ENCODE measurements at places on chromosomes 13 and 19. TPM values are rescaled to one million over a fixed set of nuclear protein-coding genes. Genes with fewer than 3 reads are reported as not detected.
A peak's percentile ranks its signal among the peaks of the same experiment; 100 is the strongest.

DNA sequence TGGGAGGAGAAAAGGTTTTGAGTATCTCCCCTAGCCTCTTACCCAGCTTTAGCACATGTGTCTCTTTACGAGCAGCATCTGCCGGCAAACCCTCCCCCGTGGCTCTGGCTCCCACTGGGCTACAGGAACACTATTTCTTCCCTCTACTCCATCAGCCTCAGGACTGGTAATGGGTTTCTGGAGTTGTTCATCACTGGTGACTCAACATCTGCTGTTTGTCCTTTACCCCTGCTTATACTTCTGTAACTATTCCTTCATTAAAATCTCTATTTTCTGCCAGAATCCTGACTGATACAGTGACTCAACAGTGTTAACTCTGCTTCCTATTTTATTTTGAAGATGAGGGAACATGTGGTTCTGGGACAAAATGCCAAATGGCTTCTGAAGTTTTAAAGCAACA is 437.3 kb upstream of the HTR2A start:
- no peak overlapping the region for H3K4me3 ChIP-seq
- no peak overlapping the region for H3K27ac ChIP-seq
- DNase-seq: no peak

DNA sequence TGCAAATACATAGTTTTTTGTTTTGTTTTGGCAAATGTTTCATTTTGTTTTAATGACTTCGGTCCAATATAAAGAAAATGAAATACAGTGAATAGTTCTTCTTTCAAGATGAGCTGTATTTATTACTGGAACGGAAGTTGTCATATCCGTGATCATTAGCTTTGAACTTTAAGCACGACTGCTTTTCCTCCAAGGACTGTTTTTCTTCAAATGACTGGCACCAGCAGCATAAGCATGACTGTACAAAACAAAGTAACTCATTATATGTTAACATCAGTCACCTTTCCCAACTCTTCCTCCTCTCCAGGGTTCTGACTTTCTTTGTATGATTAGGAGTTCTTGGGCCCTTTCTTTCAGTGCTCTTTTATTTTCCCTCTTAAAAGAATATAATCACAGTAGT is 20.5 kb downstream of the EDNRB start:
- H3K27ac ChIP-seq: no peak overlapping the region
- DNase-seq: no peak
- no peak overlapping the region for H3K4me3 ChIP-seq
- no peaks in the 10 kb centered on the region for H3K27me3 ChIP-seq

NR1H2 gene
- polyA plus RNA-seq: 34.2 TPM

- H3K4me3 ChIP-seq: no peak overlapping the region
- H3K36me3 ChIP-seq: peaks cover 52% of the 10 kb centered on the region
- H3K4me1 ChIP-seq: peaks cover 8% of the 10 kb centered on the region
- H3K27me3 ChIP-seq: no peaks in the 10 kb centered on the region
- no peak for DNase-seq
- no peak overlapping the region for H3K27ac ChIP-seq
Measured at GRCh38 chr19:11131471-11131870, 24.1 kb downstream of the SPC24 start.

IL12RB1 gene
- polyA plus RNA-seq: 1.2 TPM

- peaks cover 4% of the 10 kb centered on the region for H3K4me1 ChIP-seq
- H3K4me3 ChIP-seq: peak overlapping the region; percentile 58
- H3K27me3 ChIP-seq: peaks cover 24% of the 10 kb centered on the region
- no peaks in the 10 kb centered on the region for H3K36me3 ChIP-seq
- peak; percentile 75 for DNase-seq
Measured at GRCh38 chr13:23980160-23980551, 82.9 kb upstream of the C1QTNF9B start.

DNA sequence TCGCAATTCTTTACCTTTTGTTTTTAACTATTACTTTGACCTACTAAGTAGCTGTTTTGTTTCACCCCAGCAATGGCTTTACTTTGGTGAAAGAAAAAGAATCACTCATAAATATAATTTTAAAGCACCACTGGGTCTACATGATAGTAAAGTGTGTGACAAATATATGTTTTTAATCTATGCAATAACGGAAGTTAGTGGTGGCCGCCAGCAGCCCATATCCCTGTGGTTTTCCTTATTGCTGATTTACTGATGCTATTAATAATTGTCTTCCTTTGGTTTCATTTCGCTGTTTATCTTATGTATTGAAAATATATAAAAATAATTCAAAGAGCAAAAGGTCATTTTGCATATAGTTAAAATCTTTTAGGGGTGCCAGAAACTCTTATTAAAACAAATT is 491.3 kb downstream of the DIAPH3 start:
- H3K4me3 ChIP-seq: no peak overlapping the region
- H3K36me3 ChIP-seq: no peaks in the 10 kb centered on the region
- DNase-seq: no peak
- no peaks in the 10 kb centered on the region for H3K4me1 ChIP-seq
- no peaks in the 10 kb centered on the region for H3K27me3 ChIP-seq

DNA sequence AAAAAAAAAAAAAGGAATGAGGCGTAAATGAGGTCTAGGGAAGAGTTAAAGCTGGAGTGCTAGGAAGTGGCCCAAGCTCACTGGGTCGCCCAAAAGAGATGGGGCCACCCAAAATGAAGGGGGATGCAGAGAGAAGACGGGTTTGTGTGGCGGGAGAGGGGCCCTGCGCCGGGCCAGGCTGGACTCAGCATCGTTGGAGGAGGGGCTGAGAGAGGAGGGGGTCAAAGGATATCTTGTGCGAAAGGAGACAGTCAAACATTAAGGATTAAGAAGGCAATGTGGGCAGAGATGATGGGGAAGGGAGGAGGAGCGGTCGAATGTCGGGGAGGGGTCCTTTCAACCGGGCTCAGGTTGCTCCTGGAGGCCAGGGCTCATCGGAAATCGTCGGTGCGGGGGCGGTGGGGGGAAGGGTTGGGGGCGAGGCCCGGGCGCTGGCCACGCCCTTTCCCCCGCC is 825 bp upstream of the CARM1 start:
- DNase-seq: peak; percentile 46
- H3K27me3 ChIP-seq: no peaks in the 10 kb centered on the region
- no peaks in the 10 kb centered on the region for H3K36me3 ChIP-seq
- H3K4me3 ChIP-seq: peak overlapping the region; percentile 48

FXYD7 gene
- 7.6 TPM for polyA plus RNA-seq

DNA sequence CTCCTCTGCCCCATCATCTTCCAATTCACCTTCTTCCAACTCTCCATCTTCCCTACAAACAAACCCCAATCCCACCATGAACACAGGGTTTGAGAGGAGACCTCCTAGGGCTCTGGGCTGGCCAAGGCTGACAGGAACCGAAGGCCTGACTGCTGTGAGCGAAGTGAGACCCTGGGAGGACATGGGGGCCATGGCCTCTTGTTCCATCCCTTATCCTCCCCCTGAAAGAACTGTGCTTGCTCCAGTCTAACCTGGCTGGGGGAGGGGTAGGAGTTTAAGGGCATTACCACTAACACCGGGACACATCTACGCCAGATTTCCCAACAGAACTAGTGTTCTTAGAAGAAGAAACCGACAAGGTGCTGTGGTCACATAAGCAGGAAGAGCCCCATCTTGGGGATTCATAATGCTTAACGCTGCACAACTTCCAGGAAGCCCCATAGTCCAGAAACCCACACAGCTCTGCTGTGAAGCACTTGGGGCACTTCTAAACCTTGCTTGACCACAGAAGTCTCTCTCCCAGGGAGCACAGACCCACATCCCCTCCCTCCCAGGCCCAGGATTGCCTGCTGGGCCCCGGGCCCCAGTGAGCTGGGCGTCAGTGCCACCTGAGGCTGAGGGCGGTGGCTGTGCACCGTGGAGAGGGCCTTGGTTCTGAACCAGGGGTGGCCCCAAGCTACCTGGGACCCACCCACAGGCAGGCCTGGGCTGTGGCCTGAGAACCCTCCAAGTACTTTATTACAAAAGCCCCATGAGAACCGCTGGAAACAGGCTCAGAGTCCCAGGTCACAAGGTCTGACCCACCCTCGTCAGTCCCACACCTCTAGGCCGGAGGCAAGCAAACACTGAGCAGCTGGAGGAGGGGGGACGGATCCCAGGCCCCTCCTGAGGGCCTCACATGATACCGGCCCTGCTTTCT is 18.8 kb downstream of the ZC3H4 start:
- peak overlapping the region; percentile 97 for H3K27ac ChIP-seq
- DNase-seq: peak; percentile 97
- peaks cover 38% of the 10 kb centered on the region for H3K36me3 ChIP-seq
- H3K4me1 ChIP-seq: peaks cover 70% of the 10 kb centered on the region

- DNase-seq: no peak
- no peak overlapping the region for H3K4me3 ChIP-seq
- H3K27me3 ChIP-seq: no peaks in the 10 kb centered on the region
- H3K27ac ChIP-seq: no peak overlapping the region
Measured at GRCh38 chr13:44389876-44390275, 16.3 kb downstream of the SERP2 start.

DNA sequence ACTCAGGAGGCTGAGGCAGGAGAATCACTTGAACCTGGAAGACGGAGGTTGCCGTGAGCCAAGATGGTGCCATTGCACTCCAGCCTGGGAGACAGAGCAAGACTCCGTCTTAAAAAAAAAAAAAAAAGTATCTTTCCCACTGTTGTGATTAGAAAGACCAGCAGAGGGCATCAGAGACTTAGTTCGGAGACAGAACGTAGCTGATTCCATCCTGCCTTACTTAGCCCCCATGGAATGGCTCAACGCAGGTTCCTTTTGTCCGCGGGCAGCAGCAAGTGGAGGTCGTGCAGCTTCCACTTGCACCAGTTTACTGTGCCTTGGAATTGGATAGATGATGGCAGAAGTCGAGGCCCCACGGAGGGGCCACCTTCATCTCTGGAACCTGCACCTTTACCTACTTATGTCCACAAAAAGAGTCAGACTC is 8.1 kb downstream of the TIMM29 start:
- no peak overlapping the region for H3K4me3 ChIP-seq
- peaks cover 8% of the 10 kb centered on the region for H3K4me1 ChIP-seq
- H3K27me3 ChIP-seq: no peaks in the 10 kb centered on the region
- peaks cover 3% of the 10 kb centered on the region for H3K36me3 ChIP-seq

DNA sequence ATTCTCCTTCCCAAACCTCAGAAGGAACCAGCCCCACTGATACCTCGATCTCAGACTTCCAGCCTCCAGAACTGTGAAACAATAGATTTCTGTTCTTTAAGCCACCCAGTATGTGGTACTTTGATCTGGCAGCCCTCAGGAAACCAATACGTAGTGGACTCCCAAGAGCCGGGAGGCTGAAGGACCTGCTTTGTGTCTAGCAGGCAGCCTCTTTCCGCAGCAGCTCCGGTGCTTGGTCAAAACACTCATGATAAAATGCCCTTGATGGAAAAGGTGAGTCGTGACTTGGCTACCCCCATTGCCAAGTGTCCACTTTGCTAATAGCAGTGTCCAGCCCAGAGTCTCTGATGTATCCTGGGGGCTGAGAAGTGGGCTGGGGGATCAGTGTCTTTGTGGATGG is 158.8 kb upstream of the TMTC4 start:
- H3K27ac ChIP-seq: no peak overlapping the region
- H3K36me3 ChIP-seq: no peaks in the 10 kb centered on the region
- no peaks in the 10 kb centered on the region for H3K27me3 ChIP-seq
- no peak overlapping the region for H3K4me3 ChIP-seq
- DNase-seq: no peak

DNA sequence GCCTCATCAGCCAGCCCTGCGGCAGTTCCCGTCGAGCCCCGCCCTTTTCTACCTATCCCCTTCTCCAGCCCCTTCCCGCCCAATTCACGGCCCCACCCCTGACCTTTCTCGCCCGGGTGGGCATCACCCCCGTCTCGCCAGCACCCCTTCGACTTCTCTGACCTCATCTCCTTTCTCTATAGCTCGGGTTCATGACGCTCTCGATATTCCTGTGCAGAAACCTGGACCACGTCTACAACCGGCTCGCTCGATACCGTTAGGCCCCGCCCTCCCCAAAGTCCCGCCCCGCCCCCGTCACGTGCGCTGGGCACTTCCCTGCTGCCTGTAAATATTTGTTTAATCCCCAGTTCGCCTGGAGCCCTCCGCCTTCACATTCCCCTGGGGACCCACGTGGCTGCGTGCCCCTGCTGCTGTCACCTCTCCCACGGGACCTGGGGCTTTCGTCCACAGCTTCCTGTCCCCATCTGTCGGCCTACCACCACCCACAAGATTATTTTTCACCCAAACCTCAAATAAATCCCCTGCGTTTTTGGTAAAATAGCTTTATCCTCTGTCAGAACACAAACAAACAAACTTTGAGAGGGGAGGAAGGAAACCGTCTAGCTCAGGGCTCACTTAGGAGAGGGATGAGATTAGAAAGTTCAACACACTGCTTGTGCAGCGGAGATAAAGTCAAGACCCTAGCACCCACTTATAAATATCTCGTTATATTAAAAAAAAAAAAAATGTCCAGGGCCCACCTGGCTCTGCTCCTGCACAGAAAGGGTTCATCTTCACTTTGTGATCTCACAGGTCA is 5.1 kb downstream of the CD37 start:
- peaks cover 4% of the 10 kb centered on the region for H3K4me1 ChIP-seq
- H3K27ac ChIP-seq: no peak overlapping the region
- H3K36me3 ChIP-seq: peaks cover 15% of the 10 kb centered on the region

- H3K36me3 ChIP-seq: peaks cover 24% of the 10 kb centered on the region
- H3K27ac ChIP-seq: peak overlapping the region; percentile 41
- peaks cover 12% of the 10 kb centered on the region for H3K4me1 ChIP-seq
- H3K4me3 ChIP-seq: no peak overlapping the region
- peak; percentile 46 for DNase-seq
Measured at GRCh38 chr19:46984077-46985010, 35.3 kb upstream of the NPAS1 start.

- no peaks in the 10 kb centered on the region for H3K36me3 ChIP-seq
- H3K4me1 ChIP-seq: peaks cover 70% of the 10 kb centered on the region
- H3K27ac ChIP-seq: peak overlapping the region; percentile 15
Measured at GRCh38 chr13:50993934-50994333, 84.3 kb downstream of the RNASEH2B start.

SMIM24 gene
- 625 TPM for polyA plus RNA-seq

GRCh38 chr13:102291587-102292218 is 110.1 kb downstream of the FGF14 start:
- H3K27me3 ChIP-seq: no peaks in the 10 kb centered on the region
- no peak overlapping the region for H3K27ac ChIP-seq
- DNase-seq: no peak
- H3K36me3 ChIP-seq: no peaks in the 10 kb centered on the region

DNA sequence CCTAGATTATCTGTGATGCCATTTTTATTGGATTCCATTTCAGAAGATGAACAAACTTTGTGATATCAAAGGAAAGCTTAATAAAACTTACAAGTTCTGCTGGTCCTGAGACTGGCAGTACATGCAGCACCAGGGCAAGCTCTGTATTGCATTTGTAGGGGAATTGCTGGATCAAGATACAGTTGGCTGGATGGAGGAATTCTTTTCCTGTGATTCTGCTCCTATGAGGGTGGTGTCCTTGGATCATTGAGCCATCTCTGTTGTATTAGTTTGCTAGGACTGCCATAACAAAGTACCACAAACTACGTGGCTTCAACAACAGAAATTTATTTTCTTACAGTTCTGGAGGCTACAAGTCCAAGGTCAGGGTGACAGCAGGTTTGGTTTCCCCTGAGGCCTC is 33.9 kb upstream of the CSNK1A1L start:
- H3K27ac ChIP-seq: no peak overlapping the region
- H3K4me1 ChIP-seq: peaks cover 10% of the 10 kb centered on the region
- no peaks in the 10 kb centered on the region for H3K36me3 ChIP-seq
